ENCODE measurements at places on chromosomes 7 and 10. TPM values are rescaled to one million over a fixed set of nuclear protein-coding genes. Genes with fewer than 3 reads are reported as not detected.

PRPS1L1 gene
- total RNA-seq: not detected

ELMO1 gene
- total RNA-seq: 38.6 TPM

ARMC3 gene
- total RNA-seq: not detected

LGI1 gene
- total RNA-seq: not detected

TMEM184A gene
- 0.19 TPM for total RNA-seq

GNA12 gene
- total RNA-seq: 28.0 TPM

POU6F2 gene
- total RNA-seq: not detected

LIPJ gene
- total RNA-seq: not detected

PAPSS2 gene
- total RNA-seq: 50.6 TPM

FAM25A gene
- total RNA-seq: not detected

C1QL3 gene
- total RNA-seq: 0.09 TPM

ANKRD61 gene
- total RNA-seq: 0.09 TPM

BAMBI gene
- 2.2 TPM for total RNA-seq

ADAM22 gene
- 0.38 TPM for total RNA-seq

PAXIP1 gene
- total RNA-seq: 5.6 TPM

PNLIP gene
- total RNA-seq: not detected

FOXI2 gene
- total RNA-seq: not detected

TUBAL3 gene
- total RNA-seq: 0.18 TPM

DYNC1I1 gene
- total RNA-seq: 0.54 TPM

KIF11 gene
- 24.6 TPM for total RNA-seq

GRM3 gene
- total RNA-seq: not detected

ANKRD30A gene
- total RNA-seq: not detected

SRRM3 gene
- 0.45 TPM for total RNA-seq

NPSR1 gene
- total RNA-seq: not detected

GPR15LG gene
- total RNA-seq: not detected

WIPF3 gene
- not detected for total RNA-seq

MMD2 gene
- not detected for total RNA-seq

CYP3A4 gene
- total RNA-seq: not detected

All from endothelial cell of coronary artery (primary cell).